Trophoblast cell (in vitro differentiated cells and primary cell): ENCODE measurements at places on chromosomes 16 and 17.

DNA sequence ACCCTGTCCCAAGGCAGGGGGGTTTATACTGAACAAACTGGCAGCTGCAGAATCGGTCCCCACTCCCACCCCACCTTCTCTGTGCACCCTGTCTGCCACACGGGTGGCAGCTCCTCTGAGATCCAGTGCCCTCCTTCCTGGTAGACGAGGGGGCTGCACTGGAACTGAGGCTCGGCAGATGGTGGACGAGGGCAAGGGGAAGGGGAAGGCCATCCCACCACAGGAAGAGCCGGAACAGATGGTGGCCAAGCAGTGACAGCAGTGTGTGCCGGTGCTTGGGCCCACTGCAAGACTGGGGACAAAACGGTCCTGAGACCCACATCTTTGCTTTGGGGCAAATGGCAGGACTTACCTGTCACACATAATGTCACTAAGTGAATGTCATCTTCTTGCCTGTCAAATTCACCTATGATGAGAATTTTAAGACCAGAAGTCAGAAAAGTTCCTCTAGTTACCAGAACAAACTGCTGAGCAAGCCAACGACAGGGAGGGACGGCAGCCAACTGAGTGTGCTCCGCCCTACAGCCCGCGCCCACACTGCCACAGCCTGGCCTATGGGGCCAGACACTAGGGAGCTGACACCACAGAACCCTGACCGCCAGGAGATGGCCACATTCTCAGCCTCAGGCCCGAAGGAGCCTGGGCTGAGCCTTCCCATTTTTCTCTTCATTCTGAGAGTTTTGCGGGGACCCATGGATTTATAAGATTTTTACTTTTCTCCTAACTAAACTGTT lies 14.4 kb downstream of the NTAN1 start:
- DNase-seq = peak; percentile 53

DNA sequence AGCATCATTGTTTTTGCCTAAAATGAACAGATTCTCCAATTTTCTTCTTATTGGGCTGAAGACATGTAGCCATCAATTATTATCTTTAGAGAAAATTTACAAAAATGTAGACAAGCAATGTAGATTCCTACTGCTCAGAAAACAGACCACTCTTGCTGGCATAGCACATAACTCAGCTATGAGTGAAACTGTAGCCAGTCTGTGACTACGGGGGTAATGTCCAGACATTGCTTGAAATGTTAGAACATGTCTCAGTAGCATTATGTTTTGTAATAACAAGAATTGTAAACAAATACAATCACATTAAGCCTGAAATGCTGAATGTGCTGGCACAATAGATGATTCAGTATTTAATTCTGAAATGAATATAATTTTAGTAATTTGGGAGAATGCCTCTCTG lies 265.7 kb upstream of the KCNJ16 start:
- DNase-seq = peak; percentile 87

GRCh38 chr17:75737133-75737962 lies 16.1 kb downstream of the ITGB4 start:
- no peak for DNase-seq

DNA sequence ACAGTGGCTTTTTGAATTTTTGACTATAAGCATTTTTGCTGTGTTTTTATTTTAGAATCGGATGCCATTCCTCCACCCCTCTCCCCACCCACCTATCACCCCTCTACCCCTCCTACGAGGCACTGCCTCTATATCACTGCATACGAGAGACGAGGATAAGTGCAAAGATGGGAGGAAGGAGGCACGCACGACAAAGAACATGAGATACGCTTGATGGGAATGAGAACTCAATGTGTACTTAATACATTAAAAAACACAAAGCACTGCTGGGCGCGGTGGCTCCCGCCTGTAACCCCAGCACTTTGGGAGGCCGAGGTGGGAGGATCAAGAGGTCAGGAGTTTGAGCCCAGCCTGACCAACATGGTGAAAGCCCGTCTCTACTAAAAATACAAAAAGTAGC lies 8.8 kb upstream of the USP43 start:
- DNase-seq = no peak

DNA sequence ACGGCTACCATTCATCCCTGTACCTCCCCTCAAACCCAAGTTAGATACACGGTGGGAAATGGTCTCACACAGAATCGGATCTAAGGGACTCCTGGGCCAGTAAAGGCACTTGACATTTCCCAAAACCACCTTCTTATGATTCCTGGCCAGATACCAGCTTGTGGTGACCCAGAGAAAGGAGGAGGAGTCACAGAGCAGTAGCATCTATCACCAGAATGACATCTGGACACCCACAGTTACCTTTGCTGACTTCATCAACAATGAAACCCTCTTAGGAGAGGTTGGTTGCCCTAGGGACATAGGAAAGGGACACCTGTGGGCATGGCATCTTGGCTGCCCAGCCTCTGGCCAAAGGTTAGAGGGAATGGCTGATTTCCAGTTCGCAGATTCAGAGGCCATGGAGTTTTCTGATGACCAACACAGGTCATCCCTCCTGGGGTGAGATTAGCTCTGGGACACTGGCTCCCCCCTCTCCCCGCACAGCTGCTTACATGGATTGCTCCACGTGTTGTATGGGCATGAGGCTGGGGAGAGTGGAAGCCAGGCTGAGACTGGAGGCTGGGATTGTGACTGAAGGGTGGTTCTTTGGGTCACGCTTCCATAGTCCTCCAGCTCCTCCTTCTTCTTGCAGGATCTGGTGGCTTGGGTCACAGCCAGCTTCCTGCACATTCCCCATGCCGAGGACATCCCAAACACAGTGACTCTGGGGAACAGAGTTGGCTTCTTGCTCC lies 1.4 kb upstream of the AOC3 start:
- no peak for DNase-seq

DNA sequence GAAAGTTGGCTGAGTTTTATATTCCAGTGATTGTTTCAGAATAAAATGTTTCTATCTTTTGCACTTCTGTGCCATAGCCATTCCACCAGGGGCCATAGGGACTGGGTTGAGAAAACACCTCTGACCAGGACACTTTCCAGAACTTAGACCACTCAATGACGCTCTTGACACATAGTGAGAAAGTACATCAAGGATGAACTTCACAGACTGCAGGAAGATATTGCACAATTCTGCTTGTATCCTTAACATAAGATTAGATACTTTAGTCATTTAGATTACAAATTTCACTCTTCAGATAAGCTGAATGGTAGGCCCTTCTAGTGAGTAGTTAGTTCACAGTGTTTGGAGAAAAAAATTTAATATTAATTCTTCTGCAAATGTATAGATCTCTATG lies 13.0 kb upstream of the MPHOSPH6 start:
- DNase-seq = no peak

DNA sequence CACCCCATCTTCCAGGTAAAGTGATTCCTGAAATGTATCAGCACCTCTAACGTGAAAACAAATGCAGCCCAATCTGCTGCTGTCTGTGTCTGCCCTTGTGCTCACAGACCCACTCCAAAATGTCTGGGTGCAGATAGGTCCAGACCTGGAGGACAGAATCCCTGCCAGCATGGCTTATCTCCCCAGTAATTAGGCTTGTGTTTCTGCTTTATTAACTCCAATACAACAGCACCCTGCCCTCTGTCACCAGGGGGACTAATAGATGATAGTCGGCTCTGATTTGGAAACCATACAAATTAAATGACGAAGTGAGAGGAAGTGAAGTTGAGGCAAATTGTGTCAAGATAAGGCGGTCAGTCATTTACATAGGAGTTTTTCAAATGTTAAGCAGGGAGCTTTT lies 608.3 kb upstream of the SALL1 start:
- DNase-seq = no peak

- no peak for DNase-seq
Observed at GRCh38 chr16:84940670-84941551, 70.4 kb downstream of the ZDHHC7 start.

DNA sequence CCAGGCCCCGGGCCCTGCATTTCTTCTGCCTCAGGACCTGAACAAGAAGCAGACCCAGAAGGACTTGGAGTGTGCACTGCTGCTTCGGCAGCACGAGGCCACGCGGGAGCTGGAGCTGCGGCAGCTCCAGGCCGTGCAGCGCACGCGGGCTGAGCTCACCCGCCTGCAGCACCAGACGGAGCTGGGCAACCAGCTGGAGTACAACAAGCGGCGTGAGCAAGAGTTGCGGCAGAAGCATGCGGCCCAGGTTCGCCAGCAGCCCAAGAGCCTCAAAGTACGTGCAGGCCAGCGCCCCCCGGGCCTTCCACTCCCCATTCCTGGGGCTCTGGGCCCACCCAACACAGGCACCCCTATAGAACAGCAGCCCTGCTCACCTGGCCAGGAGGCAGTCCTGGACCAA lies 9.2 kb downstream of the HIRIP3 start:
- no peak for DNase-seq

- DNase-seq = peak; percentile 69
Observed at GRCh38 chr16:425082-425718, at the start of gene RAB11FIP3. TSS of gene RAB11FIP3 (plus strand) at chr16:425649. CDS start at chr16:426007, 358 bp downstream.

DNA sequence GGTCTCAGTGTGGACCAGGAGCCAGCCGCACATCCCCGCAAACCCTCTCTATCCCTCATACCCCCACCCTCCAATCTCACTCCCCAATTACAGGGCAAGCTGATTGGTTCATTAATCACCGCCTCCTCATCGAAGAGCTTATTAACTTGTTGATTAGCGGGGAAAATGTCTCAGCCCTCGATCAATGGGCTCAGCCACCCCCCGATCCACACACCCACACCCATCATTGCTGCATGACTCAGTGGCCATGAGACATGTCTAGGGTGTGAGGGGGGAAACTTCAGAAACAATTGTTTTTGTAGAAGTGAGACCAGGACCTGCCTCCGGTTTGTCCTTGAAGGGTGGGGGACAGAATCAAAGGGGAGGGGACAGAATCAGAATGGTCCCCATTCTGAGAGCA lies 2.5 kb upstream of the PYY start:
- DNase-seq = no peak

GRCh38 chr16:14635395-14636165 lies 2.8 kb downstream of the BFAR start:
- no peak for DNase-seq

DNA sequence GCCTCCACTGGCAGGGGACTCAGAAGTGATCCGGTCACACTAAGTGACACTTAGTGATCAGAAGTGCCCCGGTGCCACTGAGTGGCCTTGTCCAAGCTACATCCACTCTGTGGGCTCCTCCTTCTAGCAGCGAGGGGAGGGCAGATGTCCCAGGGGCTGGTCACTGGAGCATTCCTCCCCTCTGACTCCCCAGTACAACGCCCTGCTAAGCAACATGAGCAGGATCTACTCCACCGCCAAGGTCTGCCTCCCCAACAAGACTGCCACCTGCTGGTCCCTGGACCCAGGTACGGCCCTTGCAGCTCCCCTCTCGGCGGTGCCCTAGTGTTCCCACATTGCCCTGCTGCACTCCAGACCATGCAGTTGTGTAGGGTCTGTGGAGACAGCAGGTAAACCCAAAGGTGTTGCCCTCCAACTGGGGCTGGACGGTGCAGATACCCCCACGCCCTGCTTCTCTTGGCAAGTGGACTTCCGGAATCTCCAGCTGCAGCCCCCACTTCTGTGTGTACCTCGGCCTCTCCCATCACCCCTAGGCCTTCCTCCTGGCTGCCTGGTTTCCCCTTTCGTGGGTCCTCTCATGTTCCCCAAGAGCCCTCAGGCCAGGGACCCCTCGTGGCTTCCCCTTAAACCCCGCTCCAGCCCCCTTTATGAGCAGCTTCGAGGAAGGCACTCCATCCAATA lies 2.1 kb downstream of the ACE start:
- peak; percentile 71 for DNase-seq

- no peak for DNase-seq
Observed at GRCh38 chr16:79006765-79007164, 593.8 kb downstream of the MAF start.

- peak; percentile 49 for DNase-seq
Observed at GRCh38 chr17:5500589-5501391, 14.4 kb downstream of the MIS12 start.

DNA sequence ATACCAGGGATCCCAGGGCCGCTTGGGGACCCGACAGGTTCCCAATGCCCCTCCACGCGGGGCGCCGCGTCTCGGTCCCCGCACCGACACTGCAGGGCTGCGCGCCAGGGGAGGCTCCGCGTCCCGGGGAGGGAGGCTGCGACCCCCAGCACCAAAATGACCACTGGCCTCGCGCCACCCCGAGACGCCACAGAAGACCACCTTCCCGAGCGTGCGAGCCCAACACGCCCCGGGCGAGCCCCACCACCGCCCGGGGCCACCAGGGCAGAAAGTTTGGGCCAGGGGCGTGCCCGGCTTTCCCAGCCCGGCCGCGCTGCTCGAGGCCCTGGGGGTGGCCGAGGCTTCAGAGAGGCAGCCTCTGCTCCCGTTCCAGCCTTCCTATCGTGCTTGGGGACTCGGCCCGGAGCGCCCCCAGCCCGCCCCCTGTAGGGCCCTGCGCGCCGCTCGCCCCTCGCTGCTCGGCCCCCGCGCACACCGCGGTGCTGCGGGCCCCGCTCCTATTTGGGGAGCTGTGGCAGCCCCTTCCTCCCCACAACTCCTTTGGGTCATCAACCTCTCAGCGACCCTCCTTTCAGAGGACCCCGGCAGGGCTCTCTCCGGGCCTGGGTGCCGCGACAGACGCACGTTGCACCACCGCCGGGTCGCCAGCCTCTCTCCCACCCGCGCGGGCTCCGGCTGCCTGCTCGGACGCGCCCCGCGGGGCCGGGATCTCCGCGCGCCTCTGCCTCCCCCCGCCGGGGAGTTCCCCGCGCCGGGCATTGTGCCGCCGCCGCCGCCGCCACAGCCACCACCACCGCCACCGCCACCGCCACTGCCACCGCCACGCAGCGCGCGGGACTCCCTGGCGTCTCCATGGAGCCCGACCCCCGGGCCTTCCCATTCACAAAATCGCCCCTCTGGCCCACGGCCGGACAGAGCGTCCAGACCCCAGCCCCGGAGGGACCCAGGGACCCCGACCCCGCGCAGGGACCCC lies 892 bp downstream of the RBFOX3 start:
- no peak for DNase-seq

GRCh38 chr16:85413691-85414663 lies 199.1 kb upstream of the GSE1 start:
- DNase-seq = no peak

- DNase-seq = no peak
Observed at GRCh38 chr17:66494023-66494803, 191.8 kb downstream of the PRKCA start.

DNA sequence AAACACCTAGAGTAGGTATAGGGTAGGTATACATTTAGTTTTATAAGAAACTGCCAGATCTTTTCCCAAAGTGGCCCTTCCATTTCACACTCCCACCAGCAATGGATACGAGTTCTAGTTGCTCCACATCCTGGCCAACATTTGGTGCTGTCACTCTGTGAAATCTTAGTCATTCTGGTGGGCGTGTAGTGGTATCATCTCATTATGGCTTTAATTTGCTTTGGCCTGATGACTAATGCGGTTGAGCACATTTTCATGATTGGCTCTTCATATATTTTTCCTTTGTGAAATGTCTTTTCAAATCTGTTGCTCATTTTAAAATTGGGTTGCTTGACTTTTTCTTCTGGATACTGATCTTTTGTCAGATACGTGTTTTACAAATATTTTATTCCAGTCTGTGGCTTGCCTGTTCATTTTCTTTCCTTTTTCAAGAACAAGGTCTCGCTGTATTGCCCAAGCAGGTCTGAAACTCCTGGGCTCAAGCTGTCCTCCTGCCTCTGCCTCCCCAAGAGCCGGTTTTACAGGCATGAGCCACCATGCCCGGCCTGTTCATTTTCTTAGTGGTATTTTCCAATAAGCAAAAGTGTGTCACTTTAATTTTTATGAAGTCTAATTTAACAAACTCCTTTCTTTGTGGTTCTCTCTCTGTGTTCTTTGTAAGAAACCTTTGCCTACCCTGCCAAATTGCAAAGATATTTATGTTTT lies 192.4 kb downstream of the SEC14L1 start:
- DNase-seq = peak; percentile 59
